ENCODE measurements at places on chromosomes 12 and 14.

- DNase-seq, result no peak
Observed at GRCh38 chr14:79991866-79992265, 219.4 kb downstream of the DIO2 start.

DNA sequence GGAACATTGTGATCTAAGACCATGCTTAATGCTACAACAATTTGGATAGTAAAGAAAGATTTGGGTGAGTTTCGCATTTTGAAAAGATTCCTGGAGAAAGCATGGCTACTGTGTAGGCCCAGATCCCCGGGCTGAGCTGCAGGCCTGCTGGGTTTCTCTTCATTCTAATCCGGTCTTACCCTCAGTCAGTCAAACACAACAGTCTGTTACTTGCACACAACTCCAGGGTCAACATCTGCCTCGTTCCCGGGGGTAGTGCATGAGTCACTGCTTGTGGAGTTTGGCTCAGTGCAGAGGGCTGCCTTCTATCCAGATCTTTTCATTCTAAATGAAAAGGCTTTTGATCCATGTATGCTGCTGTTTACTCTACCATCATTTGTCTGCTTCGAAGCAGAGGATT lies 60.4 kb upstream of the SEL1L start:
- no peak for DNase-seq

DNA sequence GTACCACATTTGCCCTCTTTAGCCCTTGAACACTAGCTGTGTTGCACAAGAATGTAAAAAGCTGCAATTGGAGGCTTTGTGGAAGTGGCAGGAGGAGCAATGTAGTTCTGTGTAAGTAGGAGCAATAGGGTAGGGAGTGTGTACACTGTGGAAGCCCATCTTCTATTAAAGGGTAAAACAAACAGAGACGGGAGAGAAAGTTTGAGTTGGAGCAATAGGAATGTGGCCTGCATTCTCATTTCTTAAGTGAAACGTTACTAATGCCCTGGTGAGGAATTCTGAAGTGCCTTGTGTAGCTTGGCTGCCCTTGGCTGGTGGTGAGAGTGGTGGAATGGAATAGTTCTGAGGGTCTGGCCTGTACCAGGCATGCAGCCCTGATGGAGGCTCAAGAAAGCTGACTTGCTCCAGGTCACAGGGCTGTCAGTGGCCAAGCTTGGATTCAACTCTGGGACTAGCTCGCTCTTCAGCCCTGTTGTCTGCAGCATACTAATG lies 38.8 kb upstream of the ATP23 start:
- DNase-seq, result no peak

DNA sequence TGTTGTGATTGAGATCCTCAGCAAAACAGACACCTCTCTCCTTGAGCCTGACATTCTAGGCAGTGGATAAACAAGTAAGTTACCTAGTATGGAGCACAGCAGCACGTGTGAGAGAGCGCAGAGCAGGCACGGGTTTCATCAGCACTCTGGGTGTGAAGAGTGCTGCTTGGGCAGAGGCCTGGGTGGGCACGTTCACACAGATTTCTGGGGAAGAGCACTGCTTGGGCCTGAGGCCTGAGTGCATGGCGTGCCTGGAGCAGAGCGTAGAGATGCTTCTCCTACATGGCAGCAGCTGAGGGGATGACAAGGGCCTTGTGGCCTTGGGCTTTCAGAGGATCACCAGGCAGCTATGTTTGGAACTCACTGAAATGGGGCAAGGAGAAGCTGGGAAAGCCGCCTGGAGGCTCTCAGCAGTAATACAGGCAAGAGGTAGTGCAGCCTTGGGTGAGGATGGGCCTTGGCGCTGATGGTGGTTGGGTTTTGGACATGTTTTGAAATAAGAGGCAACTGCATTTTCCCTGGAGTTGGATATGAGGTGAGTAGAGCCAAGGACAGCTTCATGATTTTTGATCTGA lies 17.6 kb downstream of the CKB start:
- DNase-seq, result no peak

DNA sequence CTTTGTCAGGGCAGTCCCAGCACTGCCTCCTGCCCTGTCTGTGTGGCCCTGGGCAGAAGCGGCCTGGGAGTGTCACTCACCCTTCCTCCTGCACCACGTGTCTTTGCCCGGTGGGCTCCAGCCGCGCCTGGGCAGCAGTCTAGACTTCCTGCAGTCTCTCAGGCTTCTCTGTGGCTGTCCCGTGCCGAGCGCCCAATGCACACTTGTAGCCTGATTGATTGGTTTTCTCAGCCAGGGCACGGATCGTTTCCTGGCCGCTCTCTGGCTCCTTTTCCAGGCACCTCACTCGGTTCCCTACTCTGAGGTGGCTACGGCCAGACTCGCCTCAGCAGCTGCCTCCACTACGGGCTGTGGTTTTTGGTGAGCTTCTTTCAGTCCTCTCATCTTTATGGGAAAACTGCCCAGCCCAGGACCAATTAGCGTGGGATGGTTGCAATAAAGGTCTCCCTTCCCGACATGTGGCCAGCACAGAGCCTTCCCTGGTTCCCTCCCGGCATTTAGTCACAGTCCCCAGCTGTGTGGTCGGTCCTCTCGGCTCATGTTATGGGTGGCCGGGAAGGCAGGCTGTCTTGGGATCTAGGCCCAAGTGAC lies 133.1 kb downstream of the CACNA1C start:
- no peak for DNase-seq

All from HAP-1 (cell line).